H9 (cell line): ENCODE measurements at places on chromosomes 11 and 22. TPM values are rescaled to one million over a fixed set of nuclear protein-coding genes. Genes with fewer than 3 reads are reported as not detected.

DNA sequence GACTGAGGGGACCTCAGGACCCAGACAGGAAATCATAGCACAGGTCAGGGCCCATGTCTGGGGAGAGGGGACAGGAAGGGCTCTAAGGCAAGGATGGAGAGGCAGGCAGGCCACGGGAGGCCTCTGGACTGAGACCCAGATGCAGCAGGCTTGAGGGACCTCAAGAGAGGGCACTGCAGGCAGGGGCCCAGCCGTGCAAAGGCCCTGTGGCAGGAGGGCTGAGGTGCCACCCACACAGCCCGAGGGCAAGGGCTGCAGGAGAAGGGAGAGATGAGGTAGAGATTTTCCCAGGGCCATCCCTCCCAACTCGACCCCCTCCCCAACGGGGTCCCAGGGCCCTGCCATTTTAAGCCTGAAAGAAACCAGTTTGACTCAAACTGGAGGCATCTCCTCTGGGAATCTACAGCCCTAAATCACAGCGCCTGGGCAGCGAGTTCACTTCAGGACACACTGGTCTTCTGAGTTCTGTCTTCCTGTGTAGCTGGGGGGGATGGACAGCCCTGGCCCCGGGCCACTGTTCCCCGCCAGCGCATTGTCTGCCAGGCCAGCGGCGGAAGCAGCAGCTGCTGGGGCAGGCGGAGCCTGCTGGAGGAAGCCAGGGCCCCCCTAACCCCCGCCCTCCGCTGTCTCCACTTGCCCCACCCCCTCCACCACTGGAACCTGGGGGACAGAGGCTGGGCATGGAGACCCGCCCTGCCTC, 20.3 kb upstream of the WNT7B start:
- DNase-seq, result peak; percentile 63

- no peak for DNase-seq
These were observed 65.3 kb downstream of the ARFGAP2 start for GRCh38 chr11:47111318-47111804.

DNA sequence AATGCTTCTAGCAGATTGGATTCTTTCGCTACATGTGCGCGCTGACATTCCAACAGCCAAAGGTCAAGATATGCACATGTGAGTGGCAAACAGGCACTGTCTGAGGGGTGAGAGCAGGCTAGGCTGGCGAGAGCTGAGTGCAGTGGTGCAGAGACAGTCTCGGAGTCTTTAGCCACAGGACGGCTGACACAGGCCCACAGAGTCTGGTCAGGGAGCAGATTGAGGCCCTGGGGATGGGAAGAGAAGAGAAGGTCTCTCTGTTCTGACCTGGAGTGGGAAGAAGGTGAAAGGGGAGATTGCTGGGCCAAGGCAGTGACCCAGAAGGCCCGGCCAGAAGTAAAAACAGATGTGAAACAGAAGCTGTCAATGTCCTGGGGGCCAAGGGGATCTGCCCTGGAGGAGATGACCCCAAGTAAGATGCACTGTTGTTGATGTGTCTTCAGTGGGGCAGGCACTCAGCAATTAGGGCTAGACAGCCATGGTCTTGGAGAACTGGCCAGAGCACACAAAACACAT, 197.8 kb downstream of the ETS1 start:
- no peak for DNase-seq

GRCh38 chr11:74929431-74930363, 19.2 kb downstream of the XRRA1 start:
- peak; percentile 65 for DNase-seq

- no peak for DNase-seq
These were observed 64.9 kb upstream of the OPCML start for GRCh38 chr11:133597236-133597635.

GRCh38 chr11:67057205-67057672, 592 bp downstream of the RHOD start:
- DNase-seq, result no peak

GRCh38 chr11:67352546-67353316, 615 bp downstream of the POLD4 start:
- peak; percentile 51 for DNase-seq

GRCh38 chr22:44671742-44672141, 30.3 kb upstream of the PRR5 start:
- DNase-seq, result no peak

Gene CSNK2A3
- 1.7 TPM in 2 replicates for total RNA-seq

Gene ACRV1
- not detected in 2 replicates for total RNA-seq

Gene OR51E1
- not detected in 2 replicates for total RNA-seq

Gene KRTAP5-10
- total RNA-seq, result not detected in 2 replicates

Gene OR56A4
- total RNA-seq, result not detected in 2 replicates
